ENCODE measurements at places on chromosomes 6 and 20.
A peak's percentile ranks its signal among the peaks of the same experiment; 100 is the strongest.

DNA sequence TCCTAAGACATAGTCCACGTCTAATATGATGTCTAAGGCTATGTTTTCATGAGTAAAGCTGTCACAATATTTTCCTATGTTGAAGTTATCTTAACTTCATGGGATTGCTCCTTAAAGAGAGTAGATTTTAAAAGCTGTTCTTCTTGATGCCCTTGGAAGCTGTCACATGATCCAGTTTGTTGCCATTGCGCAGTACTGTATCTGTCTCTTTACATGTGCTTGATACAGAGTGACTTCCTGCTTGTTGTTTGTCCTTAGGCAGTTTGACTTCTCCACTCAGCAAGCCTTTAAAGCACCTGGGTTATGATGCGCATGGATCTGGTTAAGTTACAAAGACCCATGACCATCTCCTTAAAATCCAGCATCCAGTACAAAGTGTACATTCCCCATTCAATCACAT, 85.4 kb downstream of the CDYL start:
- no peak for DNase-seq

DNA sequence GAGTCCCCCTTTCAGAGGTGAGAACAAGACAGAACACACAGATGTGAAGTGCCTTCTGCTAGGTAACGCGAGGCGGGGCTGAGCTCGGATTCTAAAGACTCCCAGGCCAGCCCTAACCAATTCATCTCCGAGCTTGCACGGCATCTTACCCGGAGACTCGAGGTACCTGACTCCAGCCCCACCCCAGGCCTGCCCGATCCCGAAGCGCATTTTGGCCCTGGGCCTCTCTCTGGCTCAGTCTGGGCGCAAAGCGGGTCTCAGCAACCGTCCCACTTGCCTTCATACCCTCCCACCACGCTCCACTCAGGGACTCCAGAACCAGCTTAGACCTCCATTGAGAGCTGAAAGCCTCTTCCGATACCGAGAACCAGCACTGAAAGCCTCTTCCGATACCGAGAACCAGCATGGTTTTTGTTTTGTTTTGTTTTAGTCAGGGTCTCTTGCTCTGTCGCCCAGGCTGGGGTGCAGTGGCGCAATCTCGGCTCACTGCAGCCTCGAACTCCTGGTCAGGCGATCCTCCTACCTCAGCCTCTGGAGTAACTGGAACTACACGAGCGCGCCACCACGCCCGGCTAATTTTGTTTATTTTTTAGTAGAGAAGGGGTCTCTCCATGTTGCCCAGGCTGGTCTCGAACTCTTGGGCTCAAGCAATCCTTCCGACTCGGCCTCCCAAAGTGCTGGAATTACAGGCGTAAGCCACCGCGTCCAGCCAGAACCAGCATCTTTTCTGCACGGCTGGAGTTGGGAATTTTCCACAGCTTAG, 557 bp upstream of the DYNLRB1 start:
- DNase-seq = peak; percentile 65

DNA sequence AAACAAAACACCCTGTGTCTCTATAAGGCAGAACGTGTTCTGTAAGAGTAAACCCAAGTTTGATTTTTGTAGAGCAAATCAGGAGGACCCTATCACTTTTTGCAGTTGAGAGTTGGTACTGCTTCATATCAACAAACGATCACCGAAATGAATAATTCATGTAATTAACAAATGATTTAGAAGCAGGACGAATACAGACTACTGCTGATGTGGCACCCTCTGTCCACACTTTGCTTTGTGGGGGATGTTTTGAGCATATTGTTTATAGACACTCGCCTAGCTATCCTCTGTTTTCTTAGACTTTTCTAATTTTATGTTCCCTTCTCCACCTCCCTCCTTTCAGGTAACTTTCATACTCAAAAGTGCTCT, 1.5 kb downstream of the CD2AP start:
- DNase-seq = no peak

GRCh38 chr6:158164579-158165170, 3.4 kb downstream of the SERAC1 start:
- no peak for DNase-seq

- no peak for DNase-seq
Measured at GRCh38 chr6:41958022-41958856, 16.6 kb upstream of the CCND3 start.

DNA sequence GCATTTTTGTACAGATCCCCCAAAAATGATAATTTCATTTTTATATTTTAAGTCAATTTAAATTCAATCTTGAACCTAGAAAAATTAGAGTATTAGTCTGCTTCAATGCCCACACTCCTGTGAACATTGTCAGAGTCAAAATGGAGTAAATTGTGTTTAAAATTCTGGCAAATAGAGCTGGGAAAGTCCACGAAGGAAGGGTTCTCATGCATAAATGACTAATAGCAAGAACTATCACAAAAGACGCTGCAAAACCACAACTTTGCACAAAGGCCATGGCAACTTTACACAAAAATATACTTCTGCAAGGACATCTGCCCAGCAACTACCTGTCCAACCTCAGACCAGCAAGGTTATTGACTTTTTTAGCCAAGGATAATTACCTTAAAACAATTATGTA, 203.2 kb upstream of the SMLR1 start:
- DNase-seq = no peak

- no peak for DNase-seq
Measured at GRCh38 chr6:113786168-113786567, 71.0 kb upstream of the MARCKS start.

- peak; percentile 29 for DNase-seq
Measured at GRCh38 chr6:26550250-26550993, 12.3 kb downstream of the HMGN4 start.

GRCh38 chr6:167925026-167925425, 72.4 kb upstream of the KIF25 start:
- DNase-seq = no peak

DNA sequence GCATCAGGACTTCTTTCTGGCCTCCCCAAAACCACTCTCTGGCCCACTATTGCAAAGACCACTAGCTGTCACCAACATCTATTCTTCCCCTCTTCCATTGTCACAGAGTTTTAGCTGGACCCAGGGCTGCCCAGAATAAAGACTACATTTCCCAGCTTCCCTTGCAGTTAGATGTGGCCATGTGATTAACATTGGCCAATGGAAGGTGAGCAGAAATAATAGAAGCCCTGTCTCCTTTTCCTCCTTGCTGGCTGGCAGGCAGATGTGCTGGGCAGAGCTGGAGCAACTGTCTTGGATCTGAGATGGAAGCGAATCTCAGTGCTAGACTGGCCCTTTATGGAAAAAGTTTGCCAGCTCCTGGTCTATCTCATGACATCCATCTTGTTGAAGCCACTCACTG, 97.0 kb downstream of the KCNB1 start:
- DNase-seq = no peak

- DNase-seq = no peak
Measured at GRCh38 chr6:56401477-56402070, 154.2 kb upstream of the COL21A1 start.

DNA sequence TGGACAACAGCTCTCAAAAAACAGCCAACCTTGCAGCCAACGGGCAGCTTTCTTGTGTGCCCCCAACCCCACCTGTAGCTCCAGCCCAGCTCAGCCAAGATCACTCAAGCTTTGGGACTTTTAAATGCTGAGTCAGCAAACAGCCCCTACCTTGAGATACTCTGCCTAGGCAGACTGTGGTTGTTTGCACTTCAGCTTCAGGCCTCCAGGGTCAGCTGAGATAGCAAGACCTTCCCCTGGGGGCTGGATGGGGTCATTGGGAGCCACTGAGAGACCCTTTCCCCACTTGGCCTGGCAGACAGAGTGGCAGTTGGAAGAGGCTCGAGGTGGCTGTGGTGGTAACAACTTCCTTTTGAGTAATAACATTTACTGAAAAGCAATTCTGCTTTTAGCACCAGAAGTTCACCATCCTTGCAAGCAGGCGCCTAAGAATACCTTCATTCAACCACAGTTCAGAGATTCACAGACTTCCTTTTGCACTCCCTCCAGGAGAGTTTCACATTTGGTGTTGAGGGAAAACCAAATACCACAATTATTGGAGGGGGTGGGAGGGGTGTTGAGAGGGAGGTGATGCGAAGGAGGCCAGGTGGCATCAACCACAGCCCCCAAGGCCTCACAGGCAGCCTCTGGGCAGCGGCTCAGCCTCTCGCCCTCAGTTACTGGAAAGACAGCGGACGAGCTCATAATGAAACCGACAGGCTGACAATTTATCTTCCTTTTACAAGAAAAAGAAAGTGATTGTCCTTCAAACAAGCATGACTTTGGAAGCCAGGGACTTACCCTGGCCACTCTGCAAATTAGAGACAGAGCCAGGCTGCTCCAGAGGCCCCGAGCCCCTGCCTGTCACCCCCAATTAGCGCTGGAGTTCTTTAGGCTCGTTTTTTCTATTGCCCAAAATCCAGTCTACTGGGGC, 148.1 kb downstream of the CEBPB start:
- DNase-seq = no peak

GRCh38 chr20:63334356-63334755, 26.8 kb downstream of the CHRNA4 start:
- DNase-seq = no peak

- no peak for DNase-seq
Measured at GRCh38 chr6:89612121-89612520, 26.4 kb downstream of the LYRM2 start.

DNA sequence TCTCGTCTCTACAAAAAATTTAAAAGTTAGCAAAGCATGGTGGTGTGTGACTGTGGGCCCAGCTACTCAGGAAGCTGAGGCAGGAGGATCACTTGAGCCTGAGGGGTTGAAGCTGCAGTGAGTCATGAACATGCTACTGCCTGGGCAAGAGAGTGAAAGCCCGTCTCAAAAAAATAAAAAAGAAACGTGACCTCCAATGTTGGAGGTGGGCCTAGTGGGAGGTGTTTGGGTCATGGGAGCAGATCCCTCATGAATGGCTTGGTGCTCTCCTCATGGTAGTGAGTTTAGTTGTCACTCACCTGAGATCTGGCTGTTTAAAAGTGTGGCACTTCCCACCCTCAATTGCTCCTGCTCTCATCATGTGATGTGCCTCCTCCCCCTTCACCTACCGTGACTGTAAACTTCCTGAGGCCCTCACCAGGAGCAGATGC, 24.3 kb downstream of the RBL1 start:
- DNase-seq = peak; percentile 2

DNA sequence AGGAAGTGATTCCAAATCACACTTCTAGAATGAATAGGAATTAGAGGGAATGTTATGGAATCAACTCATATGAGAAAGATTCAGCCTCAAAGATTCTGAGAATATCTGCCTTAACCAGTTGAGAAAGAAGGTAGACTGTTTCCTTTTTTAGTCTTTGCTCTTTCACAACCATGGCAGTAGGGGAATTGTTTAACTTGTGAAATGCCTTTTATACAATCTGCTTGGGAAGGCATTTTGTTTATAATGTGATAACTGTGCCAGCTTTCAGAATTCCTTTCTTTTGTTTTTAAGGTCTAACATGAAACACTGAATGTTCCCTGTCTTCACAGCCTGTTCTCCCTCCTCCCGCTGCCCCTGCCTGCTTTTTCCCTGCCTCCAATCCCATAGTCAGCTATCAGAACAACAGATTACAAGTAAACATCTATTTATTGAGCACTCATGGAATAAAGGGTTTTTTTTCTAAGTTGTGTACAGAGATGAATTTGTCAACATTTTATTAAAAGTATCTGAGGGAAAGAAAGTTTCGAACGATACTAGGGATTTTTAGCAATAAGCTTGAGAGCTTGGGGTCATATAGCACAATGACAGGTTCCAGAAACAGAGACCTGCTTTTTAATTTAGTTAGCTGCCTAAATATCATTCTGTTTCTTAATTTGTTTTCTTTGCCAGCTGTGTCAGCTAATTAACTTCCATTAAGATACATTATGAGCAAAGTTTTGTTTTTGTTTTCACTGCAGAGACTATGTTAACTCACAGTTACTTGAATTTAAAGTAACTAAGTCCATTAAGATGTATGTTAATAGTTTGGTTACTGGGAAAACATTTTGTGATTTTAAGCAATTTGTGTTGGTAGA, 28.3 kb upstream of the FBXO30 start:
- no peak for DNase-seq

DNA sequence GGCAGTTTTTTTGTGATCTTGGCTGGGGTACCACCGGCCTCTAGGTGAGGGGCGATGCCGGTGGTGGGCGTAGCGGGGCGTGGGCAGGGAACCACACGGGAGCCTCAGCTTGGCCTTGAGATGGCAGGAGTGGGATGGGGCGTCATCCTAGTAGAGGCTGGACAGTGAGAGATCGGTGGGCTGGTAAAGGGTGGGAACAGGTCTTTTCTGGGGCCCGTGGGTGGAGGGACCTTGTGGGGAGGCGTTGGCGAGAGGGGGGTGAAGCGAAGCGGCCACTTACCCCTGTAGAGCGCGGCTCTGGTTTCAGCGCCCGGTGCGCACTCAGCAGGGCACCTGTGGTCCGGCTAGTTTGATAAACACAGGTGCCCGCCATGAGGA, 12.0 kb downstream of the ITPR3 start:
- no peak for DNase-seq

DNA sequence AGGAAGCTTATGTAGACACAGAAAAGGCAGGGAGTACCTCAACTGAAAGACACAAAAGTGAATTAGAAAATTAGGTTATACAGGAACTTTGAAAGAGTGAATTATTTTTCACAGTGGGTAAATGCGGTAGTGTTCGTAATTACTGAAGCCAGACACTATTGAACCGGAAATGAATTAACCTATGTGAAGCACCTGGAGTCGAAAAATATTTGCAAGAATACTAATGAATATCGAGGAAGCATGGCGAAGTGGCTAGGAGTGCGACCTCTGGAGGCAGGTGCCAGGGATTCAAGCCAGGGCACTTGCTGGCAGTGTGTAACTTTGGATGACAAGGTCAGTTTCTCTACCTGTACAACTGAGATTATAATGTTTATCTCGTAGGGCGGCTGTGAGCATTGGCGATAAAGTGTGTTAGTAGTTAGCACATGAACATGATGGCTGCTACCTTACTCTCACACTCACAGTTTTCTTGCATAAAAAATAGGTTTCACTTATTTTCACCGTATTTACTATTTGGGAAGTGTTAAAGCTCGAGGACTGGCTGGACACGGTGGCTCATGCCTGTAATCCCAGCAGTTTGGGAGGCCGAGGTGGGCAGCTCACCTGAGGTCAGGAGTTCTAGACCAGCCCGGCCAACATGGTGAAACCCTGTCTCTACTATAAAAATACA, 567 bp upstream of the SLC18B1 start:
- DNase-seq = peak; percentile 65

DNA sequence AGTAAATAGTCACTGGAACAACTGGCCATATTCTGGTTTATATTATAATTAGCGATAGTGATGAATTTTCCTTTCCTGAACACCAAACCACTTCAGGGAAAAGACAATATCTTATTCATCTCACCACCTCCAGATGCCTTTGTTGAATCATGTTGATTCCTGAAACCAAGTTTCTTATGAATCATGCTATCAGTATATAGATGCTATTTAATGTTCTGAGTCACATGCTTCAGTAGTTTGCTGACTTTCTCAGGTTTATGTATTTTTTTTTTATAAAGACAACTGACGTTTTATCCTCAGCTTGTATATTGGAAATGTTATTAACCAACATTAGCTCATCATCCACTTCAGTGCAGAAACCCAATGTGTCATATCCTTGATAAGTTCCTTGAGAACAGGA, 710.2 kb upstream of the POU3F2 start:
- no peak for DNase-seq
